ENCODE measurements at places on chromosomes 1 and 21.

GRCh38 chr1:207088161-207088560 is 499 bp upstream of the C4BPB start:
- no peak for DNase-seq

- no peak for DNase-seq
Measured at GRCh38 chr1:222090103-222090502, 348.2 kb upstream of the DUSP10 start.

- no peak for DNase-seq
Measured at GRCh38 chr1:239537795-239538194, 151.4 kb downstream of the CHRM3 start.

DNA sequence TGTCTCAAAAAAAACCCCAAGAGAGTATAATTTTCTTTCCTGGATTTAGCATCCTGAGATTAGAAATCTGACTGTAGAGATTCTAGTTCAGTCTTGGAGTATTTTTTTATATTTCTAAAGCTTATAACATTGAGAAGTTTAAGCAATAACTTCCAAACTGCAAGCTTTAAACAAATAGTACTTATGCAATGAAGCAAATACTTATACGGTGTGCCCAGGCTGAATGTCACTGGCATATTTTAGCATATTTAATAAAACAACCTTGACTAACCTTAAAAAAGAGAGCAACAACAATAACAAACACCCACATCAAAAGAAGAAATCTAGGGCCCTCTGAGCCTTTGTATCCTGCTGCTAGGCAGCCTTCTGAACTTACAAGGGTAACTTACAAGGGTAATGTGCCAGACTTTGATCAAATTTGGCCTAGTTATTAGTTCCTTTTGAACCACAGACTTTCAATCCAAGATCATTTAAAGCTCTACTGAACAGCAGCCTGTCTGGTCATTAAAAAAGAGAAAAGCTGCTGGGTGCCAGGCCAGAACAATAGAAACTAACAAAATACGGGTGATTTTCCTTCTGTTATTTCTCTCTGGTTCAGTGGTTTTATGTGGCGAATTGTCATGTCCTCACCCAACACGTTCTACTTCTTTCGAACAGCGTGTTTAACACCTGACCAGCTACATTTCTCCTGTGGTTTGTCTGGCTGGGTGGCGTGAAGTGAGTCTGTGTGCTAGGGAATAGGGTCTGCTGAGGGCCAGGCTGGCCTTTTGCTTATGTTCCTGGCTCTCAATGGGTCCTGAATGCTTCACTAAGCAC is 16.2 kb downstream of the MTOR start:
- DNase-seq, result no peak

- DNase-seq, result no peak
Measured at GRCh38 chr1:62417351-62417999, 19.4 kb upstream of the USP1 start.

- DNase-seq, result no peak
Measured at GRCh38 chr1:228809621-228810394, 74.5 kb downstream of the RHOU start.

DNA sequence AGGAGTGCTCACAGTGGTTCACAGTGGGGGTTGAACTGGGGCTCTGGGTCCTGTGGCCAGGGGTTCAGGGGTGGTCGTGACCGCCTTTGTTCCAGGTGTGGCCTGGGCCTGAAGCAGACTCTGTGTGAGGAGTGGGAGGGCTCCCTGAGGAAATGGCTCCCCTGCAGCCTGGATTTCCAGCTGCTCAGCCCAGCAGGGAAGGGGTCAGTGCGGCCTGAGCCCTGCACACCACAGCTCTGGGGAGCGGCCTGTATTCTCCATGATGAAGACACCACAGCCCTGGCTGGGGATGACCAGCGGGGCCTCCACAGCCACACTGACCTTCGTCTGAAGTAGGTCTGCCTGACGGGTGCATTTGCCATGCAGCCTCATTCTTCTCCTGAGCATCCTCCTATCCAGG is 16.7 kb downstream of the PYCR2 start:
- no peak for DNase-seq

- DNase-seq, result no peak
Measured at GRCh38 chr1:233261206-233261605, 34.3 kb downstream of the PCNX2 start.

DNA sequence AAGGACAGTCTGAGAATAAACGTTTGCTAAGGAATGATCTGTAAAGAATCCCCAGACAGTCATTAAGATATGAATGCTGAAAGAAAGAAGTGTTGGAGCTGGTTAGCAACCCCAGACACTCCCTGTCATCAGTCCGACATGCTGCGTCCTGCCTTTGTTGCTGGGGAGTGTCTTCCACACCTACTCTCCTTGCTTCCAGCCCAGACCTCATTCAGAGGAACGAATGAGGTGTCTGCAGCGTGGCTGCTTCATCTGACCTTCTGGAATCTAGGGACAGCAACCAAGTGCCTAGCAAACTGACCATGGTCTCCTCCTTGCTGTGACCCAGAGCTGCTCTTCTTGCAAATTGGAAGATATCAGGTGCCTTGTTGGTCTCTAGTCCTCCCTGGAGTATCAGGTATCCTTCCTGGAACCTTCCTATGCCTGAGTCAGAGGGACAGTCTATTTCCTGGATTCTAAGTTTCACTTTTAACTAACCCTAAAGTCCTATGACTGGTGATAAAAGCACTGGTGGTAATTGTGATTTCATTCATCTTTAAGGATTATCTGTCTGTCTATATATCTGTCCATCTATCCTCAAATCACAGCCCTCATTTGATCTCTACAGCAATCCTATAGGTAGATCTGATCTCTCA is 45.3 kb downstream of the NFASC start:
- DNase-seq, result no peak

GRCh38 chr21:41622831-41623548 is 115.0 kb upstream of the TMPRSS2 start:
- no peak for DNase-seq

DNA sequence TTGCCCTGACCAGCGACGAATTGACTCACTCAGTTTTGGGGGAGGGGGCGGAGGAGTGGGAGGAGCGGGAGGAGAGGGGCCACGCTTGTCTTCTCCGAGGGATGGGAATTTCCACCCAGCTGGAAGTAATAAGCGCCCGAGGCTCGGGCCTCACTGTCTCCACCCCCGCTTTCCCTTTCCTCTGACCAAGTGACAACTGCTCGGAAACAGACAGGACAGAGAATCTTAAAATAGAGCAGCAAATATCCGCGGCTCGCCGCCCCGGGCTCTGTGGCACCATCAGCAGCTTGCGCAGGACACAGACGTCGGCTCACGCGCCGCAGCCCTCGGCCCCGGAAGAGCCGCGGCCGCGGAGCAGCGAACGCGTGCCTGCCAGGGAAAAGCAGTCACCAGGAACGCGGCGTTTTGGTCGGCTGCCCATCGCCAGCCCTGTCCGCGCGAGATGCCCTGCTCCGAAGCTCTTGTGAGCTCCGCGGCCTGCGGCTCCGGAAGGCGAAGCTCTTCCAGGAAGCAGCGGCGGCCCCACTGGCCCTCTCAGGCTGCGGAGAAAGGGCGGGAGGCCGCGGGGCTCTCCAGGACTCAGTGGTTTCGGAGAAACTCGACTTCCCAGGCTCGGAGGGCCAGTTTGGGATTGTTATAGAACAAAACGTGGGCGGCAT is 10.7 kb upstream of the RGS16 start:
- no peak for DNase-seq

- DNase-seq, result no peak
Measured at GRCh38 chr1:8396786-8397406, 79.0 kb downstream of the SLC45A1 start.

DNA sequence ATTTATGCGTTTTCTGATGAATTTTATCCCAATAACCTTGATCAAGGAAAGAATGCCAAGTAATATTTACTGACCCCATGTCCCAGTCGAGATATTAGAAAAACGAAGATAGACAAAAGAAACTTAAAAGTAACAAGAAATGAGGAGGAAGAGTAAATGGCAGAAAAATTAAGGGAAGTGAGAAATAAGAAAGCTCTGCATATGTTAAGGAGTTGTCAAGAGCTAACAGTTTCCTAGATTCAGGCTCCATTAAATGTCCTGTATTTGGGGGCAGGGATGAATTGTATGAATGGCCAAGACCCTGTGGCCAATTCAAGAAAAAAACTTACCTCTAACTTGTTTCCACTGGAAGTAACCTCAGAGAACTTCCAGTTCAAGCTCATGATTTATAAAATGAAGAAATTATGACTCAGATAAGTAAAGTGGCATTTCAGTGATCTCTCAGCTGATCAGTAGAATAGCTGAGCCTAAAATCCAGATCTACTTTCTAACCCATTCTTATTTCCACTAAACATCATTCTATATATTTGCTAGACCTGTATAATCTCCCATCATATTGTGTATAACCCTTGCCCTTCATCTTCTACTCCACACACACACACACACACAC is 73.2 kb downstream of the ZC3H11B start:
- DNase-seq, result no peak

DNA sequence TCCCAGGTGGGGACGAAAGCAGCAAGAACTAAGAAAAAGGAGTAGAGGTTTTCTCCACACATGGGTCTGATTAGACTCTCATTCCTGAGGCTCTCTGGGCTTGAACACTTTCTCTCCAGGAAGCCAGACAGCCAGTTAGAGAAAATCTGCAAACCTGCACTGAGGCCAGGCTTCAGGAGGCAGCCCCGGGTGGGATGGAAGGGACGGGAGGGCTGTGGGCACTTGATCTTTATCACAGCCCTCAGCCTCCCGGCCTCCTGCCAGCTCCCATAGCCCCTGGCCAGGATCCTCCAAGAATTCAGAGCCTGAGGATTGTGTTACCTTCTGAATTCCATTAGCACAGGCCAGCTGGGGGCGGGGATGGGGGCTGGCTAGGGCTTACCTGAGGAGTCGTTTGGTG is 40.1 kb downstream of the SERTAD4 start:
- no peak for DNase-seq

- DNase-seq, result peak; percentile 90
Measured at GRCh38 chr1:228059634-228060457, 22.7 kb upstream of the ARF1 start.

DNA sequence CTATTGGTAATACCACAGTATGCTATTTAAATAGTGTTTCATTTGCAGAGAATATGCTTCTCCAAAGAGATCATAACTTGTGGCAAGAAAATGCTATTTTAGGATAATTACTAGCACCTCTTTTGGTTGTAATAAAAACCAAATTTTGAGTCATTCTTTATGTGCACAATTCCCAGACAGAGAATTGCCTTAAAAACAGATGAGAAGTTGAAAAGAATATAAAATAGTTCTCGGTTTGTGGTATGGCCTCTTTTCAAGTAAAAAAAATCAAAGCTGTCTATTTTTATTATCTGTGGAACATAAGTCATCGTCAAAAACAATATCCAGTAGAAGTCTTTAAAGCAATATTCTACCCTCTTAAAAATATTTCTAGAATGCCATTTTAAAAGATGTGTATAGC is 185.9 kb downstream of the GREM2 start:
- no peak for DNase-seq

DNA sequence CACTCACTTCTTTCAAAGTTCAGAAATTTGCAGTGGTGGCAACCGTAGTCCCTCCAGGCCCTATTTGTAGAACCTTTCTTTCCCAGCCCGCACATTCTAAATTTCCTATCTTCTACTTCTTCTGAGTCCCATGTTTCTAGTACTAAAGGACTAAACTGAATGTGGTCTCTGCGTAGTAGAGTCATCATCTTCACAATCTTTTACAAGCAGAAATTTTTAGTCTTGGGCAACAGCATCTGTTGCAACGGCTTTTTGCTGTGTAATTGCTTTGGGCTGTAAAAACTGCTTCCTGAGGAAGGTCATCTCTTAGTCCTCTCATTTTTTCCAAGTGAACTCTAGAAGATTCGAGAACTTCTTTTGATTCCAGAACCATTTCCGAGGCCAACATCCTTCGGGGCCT is 23.9 kb downstream of the VAV3 start:
- no peak for DNase-seq

DNA sequence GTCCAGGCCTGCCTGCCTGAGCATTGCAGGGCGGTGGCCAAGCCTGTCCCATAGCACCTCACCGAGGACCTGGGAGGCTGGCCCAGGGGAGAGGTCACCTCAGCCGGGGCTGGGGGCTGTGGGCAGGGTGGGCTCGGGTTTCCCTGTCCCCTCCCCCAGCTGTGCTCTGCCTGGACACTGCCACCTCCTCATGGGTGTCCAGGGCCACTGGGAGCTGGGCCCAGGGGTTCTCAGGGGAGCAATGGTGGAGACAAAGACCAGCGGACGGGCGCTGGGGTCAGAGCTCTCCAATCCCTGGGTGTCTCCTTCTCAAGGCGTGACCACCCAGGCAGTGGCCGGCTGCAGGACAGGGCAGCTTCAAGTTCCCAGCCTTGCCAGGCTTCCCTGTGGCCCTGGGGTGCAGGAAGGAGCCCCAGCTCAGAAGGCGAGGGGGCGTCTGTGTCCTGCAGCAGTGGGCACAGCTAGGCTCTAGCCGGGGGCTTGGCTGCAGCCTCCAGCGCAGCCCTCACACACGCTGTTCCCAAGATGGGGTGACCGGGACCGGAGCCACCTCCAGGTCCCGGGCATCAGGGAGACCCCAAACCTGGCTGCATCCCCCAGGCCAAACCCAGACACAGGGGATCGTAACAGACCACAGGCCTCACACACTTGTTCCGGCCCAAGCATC is 29.0 kb downstream of the TP73 start:
- DNase-seq, result no peak

GRCh38 chr1:117375327-117375726 is 8.1 kb downstream of the MAN1A2 start:
- no peak for DNase-seq

GRCh38 chr1:211892577-211892976 is 62.0 kb upstream of the LPGAT1 start:
- DNase-seq, result no peak

GRCh38 chr1:64896551-64896950 is 69.8 kb downstream of the JAK1 start:
- no peak for DNase-seq

- no peak for DNase-seq
Measured at GRCh38 chr1:230575886-230576500, 66.3 kb upstream of the COG2 start.

DNA sequence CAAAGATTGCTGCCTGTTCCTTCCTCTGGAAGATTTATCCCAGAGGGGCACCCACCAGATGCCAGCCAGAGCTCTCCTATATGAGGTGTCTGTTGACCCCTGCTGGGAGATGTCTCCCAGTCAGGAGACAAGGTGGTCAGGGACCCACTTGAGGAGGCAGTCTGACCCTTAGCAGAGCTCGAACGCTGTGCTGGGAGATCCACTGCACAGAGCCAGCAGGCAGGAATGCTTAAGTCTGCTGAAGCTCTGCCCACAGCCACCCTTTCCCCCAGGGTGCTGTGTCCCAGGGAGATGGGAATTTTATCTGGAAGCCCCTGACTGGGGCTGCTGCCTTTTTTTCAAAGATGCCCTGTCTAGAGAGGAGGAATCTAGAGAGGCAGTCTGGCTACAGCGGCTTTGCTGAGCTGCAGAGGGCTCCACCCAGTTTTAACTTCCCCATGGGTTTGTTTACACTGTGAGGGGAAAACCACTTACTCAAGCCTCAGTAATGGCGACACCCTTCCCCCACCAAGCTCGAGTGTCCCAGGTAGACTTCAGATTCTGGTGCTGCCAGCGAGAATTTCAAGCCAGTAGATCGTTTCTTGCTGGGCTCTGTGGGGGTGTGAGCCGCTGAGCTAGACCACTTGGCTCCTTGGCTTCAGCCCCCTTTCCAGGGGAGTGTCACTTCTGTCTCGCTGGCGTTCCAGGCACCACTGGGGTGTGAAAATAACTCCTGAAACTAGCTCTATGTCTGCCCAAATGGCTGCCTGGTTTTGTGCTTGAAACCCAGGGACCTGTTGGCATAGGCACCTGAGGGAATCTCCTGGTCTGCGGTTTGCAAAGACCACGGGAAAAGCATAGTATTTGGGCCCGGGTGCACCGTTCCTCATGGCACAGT is 51.1 kb upstream of the PDC start:
- no peak for DNase-seq

GRCh38 chr1:189656628-189657530 is 820.8 kb downstream of the BRINP3 start:
- no peak for DNase-seq

Measured in NCI-H1436 treated with DMSO at 0.1 percent for 48 hours (cell line).